ENCODE measurements at places on chromosomes 12 and 14.

DNA sequence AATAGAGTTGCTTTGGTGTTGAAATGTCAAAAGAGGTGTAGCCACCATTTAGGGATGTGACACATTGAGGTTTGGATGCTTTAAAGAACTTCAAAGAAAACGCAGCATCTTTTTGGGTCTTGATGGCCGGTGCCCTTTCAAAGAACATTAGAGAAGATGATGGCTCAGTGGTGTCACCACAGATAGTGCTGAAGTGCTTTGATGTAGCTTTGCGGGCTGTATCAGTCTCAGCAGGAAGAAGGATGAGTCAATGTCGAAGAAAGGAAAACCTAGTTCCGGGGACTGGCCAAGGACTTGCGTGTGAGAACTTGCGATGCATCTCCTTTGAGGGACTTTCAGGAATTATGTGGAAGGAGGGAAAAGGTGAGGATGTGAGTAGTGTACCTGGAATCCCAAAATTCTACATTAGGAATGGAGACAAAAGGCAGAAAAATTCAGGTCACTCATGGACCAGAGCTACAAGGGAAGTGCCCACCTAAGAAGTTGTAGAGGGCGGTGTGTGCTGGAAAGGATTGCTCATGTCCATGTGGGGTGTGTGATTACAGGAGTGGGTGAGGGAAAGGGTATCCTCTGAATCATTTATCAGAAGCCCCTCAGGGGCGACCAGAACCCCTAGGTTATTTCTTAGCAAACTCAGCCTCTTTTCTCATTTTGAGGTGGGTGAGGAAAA lies 39.7 kb upstream of the GZMB start:
- no peak for DNase-seq

- no peak for DNase-seq
Measured at GRCh38 chr12:18586581-18586980, 151.2 kb downstream of the PLCZ1 start.

- peak; percentile 7 for DNase-seq
Measured at GRCh38 chr14:54003064-54003463, 46.4 kb upstream of the BMP4 start.

- DNase-seq: no peak
Measured at GRCh38 chr12:111685322-111685810, 390 bp downstream of the BRAP start.

DNA sequence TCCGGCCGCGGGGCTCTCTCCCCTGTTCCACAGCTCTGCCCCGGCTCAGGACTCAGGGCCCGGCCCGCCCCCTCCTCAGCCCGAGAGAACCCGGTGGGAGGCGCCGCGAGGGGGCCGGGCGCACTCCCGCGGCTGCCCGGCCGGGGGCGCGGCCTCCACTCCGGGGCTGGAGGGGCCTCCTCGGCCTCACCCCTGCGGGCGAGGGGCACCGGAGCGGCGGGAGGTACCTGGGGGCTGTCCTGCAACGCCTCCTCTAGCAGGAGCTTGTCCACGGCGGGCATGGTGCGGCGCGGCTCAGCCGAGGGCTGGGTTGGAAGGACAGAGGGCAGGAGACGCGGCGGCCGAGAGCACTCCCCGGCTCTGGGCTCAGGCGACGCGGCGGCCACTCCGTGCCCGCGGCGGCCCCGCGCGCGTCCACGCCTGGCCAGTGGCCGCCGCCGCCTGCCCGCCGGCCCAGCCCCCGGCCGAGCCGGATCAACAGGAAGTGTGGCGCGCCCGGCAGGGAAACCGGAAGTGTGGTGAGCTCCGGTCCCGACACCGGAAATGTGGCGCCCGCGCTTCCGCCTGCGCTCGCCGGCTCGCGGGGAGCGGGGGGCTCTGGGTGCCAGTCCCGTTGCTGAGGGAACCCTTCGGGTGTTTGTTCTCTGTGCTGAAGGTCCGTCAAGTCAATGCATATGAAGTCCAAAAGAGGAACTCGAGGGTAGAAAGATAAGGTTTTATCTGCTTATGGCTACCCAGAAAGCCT lies at the start of gene APPL2:
Gene APPL2 (minus strand): TSS at position 443 of the 745 bp plus-strand sequence. CDS start 162 bp downstream, at position 281.
- peak; percentile 96 for DNase-seq

DNA sequence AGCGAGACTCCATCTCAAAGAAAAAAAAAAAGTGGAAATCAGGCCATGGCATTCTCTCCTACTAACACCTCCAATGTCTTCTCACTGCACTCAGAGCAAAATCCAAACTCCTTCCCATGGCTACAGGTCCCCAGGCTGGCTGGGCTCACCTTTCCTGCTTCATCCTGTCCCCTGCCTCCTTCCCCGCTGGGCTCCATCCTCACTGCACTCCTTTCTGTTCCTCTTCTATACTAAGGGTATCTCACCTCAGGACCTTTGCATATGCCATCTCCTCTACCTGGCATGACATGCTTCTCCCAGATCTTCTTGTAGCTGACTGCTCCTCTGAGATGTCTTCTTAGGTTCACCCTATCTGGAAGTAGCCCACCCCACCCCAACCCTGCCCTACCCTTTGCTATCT lies 111.1 kb downstream of the DPF3 start:
- DNase-seq: no peak

DNA sequence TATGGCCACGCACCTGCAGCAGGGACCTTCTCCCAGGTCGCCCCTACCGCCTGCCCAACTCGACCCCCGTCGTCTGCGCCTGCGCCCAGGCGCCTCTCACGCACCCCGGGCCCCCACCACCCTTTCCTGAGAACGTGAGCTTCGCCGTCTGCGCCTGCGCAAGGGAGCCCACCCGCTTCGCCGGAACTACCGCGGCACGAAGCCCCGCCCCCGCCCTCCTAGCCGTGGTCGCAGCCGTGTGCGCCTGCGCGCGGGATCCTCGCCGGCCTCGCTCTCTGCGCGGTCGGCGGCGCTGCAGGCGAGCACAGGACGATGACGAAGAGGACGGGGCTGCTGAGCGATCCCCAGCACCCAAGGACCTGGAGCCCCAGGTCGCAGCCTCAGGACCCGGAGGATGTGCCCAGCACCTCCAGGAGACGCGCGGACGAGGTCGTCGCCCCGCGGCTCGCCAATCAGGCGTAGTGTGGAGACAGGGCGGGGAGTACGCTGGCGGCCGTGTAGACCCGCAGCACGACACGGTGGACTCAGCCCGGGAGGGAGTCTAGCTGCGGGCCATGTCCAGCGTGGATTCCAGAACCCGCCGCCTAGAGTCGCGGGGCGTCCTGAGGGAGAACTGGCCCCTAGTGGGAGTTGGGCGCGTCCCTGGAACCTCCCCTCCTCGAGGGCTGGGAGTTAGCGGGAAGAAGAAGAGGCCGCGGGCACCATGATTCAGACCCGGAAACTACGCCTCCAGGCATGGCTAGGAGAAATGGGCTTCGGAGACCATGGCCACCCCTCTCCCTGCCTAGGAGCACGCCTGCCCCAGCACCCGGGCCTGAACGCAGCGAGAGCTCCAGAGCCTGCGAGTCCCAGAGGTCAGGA lies 1120.8 kb upstream of the TMEM132C start:
- peak; percentile 53 for DNase-seq

GRCh38 chr12:89122852-89123251 lies 229.4 kb downstream of the DUSP6 start:
- DNase-seq: no peak

DNA sequence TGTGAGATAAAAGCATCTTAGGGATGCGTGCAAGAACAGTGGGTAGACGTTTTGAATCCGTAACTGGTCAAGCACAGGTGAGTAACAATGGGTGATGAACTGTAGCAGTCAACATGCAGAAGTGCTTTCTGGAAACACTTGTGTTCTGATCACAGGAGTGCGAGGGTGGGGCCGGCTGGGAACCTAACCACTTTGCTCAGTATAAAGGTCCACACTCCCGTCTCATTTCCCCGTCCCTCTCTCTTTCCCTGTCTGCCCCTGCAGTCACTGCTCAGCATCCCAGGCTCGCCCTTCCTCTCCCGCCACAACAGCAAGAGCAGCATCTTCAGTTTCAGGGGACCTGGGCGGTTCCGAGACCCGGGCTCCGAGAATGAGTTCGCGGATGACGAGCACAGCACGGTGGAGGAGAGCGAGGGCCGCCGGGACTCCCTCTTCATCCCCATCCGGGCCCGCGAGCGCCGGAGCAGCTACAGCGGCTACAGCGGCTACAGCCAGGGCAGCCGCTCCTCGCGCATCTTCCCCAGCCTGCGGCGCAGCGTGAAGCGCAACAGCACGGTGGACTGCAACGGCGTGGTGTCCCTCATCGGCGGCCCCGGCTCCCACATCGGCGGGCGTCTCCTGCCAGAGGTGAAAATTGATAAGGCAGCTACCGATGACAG lies 127.1 kb downstream of the FIGNL2 start:
- DNase-seq: peak; percentile 26

DNA sequence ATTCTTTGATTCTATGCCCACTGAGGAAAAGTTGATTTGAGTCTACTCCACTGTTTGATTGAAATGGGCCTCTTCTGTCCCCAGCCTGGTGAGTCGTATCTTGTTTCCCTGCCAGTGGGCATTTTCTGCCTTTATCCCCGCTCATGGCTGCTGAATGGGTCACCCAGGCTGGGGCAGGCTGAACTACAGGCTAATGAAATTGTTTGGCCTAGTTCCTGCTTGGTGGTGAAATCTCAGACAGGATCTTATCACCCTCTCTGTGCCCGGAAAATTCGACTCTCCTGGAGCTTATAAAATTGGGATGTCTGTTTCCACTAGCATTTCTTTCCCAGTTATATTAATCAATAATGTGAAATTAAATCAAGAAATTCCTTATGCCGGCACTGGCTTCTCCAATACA lies 65.0 kb downstream of the CHST11 start:
- DNase-seq: peak; percentile 49

DNA sequence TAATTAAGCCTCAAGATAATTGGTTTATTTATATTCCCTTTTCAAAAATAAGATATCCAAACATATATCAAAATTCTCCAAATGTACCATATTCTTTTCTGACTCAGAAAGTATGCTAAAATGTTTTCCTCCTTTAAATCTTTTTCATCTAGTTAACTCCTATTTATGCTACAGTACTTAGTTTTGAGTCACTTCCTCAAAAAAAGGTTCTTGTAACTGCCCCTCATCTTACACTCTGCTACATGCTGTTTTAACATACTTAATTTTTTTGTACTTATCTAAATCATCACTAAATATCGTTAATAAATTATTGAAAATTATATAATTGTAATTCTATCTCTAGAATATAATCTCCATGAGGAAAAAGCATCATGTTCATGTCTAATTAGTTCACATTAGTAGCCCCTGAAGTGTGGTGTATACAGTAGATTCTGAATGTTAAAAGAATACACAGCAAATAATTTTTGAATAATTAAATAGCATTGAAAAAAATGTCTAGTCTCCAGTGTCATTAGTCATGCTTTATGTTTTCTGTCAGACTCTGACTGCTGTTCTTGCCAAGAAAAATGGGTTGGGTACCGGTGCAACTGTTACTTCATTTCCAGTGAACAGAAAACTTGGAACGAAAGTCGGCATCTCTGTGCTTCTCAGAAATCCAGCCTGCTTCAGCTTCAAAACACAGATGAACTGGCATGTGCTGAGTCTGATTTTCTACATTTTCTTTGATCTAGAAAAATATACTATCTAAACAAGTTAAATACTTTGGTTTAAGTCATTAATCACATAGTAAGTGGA lies 3.5 kb downstream of the KLRD1 start:
- DNase-seq: peak; percentile 8

GRCh38 chr14:65303899-65304222 lies 108.7 kb upstream of the FUT8 start:
- DNase-seq: no peak

DNA sequence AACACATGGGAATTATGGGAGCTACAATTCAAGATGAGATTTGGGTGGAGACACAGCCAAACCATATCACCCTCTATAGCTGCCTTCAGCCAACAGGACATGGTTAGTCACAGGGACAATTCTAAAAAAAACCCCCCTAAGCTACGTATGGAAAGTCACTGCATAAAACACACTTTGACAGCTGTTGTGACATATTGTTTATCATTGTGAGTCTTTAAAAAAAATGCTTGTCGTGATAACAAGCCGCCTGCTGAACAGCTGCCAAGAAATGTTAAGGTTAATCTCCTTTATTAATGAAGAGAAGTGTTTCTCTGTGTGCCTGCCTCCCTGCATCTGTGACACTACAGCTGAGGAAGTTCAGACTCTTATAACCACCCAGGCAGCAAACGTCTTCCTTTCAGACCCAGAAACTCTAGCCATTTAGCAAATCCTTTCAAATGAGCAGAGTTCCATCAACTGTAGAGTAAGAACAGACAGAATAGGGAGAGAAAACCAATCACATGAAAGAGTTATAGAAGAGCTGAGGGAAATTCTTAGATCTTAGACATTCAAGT lies 1459.6 kb upstream of the TMEM132C start:
- no peak for DNase-seq

DNA sequence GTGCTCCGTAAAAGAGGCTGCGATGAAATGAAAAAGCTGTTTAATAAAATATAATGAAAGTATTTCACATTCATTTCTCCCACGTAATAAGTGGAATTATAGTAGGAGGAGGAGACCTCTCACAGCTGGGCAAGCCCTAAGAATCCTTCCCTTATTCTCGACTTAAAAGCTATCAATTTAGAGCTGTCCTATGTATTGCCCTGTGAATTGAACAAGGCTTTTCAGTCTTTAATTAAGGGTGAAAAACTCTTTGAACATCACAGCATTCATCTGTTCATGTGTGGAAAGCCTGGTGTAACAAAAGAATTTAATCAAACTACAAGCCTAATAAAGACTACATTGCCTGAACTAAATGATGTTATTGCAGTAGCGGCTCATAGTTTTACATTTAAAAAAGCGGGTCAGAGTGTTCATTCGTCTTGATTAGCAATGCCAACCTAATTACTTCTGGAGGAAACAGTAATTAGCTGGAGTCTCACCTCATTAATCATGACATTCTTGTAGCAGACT lies 142.0 kb downstream of the ETNK1 start:
- DNase-seq: no peak

DNA sequence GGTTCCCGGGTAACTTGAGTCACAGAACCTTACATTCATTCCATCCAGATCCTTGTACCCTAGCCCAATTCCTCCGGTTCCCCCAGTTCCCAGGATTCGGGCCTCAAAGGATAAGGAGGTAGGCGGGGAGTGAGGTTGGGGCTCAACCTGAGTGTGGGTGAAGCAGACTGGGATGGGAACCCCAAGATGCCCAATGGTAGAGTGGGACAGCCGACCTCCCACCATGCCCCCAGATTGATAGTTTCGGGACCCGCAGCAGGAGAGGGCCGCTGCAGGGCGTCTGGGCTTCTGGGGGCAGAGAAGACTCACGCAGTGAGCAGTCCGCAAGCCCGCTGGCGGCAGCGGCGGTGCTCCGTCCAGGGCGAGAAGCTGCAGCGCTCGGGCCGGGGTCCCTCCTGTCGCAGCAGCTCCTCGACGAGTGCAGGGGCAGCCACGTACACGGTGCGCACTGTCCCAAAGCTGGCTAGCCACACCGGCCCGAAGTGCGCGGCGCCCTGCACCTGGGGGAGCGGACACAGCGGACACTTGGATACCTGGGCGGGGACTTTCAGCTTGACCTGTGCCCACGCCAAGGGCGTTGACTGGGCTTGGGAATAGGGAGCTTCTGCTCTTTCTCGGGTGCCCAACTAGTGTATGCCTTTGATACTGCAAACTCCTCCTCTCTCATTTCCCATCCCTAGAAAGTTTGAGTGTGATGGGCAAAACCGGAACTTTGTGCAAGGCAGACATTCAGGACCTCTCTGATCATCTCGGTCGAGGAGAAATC lies 997 bp downstream of the CYP27B1 start:
- DNase-seq: no peak

GRCh38 chr14:74619672-74620131 lies 7.7 kb upstream of the LTBP2 start:
- DNase-seq: peak; percentile 99
